Activated CD4-positive, CD25-positive, alpha-beta regulatory T cell (primary cell): ENCODE measurements at places on chromosomes 2 and 18.

- no peak for DNase-seq
These were observed 137.3 kb upstream of the GLI2 start for GRCh38 chr2:120598416-120598815.

DNA sequence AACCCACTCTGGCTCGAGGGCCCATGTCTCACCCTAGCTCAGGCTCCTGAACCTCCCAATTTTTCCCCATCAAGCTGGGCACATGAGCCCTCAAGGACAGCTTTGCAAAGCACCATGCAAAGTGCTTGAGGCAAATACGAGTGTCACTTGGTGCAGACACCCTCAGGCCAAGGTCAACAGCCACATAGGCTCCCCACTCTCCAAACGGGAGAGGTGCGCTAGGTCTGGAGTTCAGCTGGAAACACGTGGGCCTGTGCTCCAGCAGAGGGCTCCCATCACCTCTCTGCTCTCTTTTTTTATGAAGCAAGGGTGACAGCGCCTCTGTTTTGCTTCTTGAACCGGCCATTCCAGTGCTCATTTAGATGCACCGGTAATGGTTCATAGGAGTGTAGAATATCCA is 11.9 kb upstream of the ARHGAP25 start:
- no peak for DNase-seq

DNA sequence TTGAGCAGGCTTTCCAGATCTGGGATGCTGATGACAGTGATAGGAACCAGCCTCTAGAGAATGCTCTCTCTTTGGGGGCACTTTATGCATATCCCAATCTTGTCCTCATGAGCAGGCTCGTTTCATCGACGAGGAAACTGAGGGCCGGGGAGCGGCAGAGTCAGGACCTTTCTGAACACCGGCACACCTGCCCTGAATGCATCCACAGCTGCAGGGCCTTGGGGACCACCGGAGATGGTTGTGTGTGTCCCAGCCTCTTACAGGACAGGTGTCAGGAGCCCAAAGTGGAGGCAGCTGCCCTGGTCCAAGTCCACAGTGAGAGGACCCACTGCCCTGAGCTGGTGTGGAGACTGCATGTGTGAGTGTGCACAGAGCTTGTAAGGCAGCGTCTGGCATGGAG is 47.6 kb upstream of the FAHD2A start:
- DNase-seq: no peak

DNA sequence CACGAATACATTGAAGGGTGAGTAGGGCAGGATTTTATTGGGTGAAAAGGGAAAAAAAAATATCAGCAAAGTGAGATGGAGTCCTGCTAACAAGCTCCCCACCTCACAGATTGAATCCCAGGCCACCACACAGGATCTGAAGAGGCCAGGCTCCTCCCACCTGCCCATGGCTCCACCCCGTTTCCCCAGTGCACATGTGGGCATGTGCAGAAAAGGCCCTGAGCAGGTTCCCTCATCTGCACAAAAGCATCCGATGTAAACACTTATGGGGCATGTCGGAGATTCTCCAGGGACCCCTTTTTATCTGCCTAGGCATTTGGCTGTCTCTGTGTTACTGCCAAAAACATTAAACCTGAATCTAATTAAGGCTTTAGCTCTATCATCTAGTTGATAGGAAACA is 35.2 kb downstream of the SKA1 start:
- no peak for DNase-seq

DNA sequence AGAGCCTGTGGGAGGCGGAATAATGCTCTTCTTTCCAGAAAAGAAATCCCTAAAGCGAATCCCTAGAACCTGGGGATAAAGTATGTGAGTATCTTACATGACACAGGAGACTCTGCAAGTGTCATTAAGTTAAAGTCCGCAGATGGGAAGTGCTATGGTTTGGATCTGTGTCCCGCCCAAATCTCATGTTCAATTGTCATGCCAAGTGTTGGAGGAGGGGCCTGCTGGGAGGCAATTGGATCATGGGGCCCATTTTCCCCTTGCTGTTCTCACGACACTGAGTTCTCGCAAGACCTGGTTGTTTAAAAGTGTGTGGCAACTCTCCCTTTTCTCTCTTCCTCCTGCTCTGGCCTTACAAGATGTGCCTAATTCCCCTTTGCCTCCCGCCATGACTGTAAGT is 207.8 kb downstream of the MYT1L start:
- no peak for DNase-seq

GRCh38 chr2:145595296-145595695 is 1075.4 kb upstream of the ZEB2 start:
- DNase-seq: no peak

- no peak for DNase-seq
These were observed 13.3 kb downstream of the PLCD4 start for GRCh38 chr2:218621007-218621406.

DNA sequence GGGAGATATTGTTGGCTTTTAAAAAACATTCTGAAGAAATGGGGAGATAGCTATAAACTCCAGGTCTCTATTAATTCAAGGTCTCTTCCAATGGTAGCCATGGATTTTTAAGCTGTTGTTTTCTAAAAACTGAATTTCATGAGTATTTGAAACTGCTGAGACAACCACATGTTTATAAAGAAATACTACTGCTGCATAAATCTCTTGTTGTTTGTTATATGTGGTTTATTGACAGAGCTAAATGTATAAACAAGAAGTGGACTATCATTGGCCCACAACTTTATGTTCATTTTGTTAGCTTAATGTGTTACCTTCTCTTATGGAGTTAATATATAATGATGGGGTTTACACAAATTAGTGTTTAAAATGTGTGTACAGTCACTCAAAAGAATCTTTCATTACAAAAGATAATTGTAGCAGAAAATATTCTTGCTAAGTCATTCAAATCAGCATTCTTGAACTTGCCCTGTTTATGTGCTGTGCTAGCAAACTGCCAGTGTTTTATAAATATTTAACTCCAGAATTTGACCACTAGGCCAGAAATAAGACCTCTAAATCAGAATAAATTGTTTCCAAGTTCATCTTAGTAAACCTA is 242.1 kb downstream of the TMX3 start:
- no peak for DNase-seq

- peak; percentile 9 for DNase-seq
These were observed 36.7 kb downstream of the EMX1 start for GRCh38 chr2:72953976-72954375.

DNA sequence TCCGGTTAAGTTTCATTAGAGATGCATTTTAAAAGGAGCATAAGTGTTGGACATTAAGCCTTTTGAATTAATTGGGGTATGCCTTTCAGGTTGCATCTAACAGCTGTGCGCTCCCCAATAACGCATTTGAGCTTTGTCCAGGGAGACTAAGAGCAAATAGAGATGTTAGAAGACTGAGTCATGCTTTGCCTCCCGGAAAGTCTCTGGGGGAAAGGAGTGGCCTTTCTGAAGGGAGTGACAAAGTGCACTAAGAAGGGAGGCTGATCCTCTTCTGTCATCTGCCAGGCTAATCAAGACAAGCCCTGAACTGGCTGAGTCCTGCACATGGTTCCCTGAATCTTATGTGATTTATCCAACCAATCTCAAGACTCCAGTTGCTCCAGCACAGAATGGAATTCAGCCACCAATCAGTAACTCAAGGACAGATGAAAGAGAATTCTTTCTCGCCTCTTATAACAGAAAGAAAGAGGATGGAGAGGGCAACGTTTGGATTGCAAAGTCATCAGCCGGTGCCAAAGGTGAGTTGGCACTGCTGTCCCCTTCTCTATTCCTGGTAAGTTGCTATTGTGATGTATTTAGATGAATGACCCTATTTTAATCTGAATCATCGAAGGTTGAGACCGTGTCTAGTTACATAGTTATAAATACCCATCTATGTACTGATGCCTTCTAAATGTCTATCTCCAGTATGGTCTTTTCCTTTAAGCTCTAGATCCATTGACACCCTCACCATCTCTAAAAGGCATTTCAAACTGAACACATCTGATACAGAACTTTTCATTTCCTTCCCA is 12.1 kb downstream of the TTL start:
- DNase-seq: no peak

GRCh38 chr2:97722227-97722626 is 8.9 kb downstream of the ZAP70 start:
- no peak for DNase-seq

GRCh38 chr2:43223521-43224001 is 2.8 kb downstream of the ZFP36L2 start:
- no peak for DNase-seq

- DNase-seq: no peak
These were observed 48.8 kb downstream of the MCFD2 start for GRCh38 chr2:46866770-46867246.

GRCh38 chr2:42363413-42363812 is 2.4 kb upstream of the COX7A2L start:
- DNase-seq: no peak

- no peak for DNase-seq
These were observed 70.5 kb upstream of the TFCP2L1 start for GRCh38 chr2:121355488-121355887.

GRCh38 chr2:72920318-72921087 is 3.2 kb downstream of the EMX1 start:
- no peak for DNase-seq

- DNase-seq: no peak
These were observed 4.6 kb downstream of the LAMA3 start for GRCh38 chr18:23693846-23694245.

- no peak for DNase-seq
These were observed 20.1 kb downstream of the SLC66A3 start for GRCh38 chr2:11175293-11175795.

DNA sequence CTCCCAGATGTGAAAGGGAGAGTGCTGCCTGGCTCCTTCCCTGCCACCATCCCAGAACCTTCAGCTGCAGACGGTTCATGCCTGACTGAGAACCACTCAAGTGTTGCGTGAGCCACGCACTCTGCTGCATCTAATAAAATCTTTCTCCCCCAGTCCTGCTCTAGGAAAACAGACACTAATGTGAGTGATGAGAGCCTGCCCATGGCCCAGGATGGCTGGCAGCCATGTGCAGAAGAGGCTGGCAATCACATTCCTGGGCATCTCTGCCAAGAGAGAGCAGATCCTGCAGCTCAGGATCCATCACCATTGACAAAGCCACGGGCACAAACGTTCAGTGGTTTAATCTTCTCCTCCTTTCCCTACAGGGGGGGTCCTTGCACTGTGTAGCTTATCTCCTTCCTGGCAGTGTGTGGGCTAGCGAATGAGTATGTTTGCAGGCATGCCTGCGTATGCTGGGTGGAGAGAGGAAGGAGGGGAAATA is 477.5 kb downstream of the SLC4A3 start:
- no peak for DNase-seq

DNA sequence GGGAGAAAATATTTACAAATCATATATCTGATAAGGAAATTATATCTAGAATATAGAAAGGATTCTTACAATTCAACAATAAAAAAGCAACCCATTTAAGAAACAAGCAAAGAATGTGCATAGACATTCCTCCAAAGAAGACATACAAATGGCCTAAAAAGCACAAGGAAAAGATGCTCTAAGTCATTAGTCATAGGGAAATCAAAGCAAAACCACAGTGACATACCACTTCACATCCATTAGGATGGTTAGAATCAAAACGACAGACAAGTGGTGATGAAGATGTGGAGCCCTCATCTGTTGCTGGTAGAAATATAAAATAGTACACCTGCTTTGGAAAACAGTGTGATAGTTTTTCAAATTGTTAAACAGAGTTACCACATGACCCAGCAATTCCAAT is 48.2 kb downstream of the MAPRE2 start:
- DNase-seq: no peak

DNA sequence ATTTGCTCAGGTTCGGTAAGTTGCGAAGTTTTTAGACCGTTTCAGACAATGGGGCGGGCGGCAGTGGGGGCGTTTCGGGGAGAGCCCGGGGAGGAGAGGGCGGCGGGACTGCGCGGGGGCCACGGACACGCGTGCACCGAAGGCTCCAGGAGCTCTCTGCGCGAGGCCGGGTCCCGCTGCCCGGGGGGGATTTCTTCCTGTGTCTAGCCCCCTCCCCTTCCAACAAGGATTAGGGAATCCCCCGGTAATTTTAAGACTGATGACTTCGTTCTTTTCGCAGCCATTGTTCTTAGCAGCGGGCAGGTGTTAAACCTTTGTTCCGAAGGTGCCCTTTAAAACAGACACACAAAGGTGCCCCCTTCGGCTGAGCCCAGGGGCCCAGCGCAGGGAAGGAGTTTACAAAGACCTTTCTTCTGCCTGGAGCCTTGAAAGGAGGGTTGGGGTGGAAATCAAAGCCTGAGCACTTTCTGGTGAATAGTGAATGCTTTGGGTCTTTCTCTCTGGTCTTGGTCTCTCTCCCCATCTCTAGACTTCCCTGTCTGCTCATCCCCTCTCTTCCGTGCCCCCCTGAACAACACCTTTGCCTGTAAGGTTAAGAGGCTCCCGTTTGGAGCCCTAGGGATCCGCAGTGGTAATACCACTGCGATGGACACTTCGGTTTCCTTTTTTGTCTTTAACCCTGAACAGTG is 2.1 kb downstream of the TRIB2 start:
- DNase-seq: peak; percentile 10

DNA sequence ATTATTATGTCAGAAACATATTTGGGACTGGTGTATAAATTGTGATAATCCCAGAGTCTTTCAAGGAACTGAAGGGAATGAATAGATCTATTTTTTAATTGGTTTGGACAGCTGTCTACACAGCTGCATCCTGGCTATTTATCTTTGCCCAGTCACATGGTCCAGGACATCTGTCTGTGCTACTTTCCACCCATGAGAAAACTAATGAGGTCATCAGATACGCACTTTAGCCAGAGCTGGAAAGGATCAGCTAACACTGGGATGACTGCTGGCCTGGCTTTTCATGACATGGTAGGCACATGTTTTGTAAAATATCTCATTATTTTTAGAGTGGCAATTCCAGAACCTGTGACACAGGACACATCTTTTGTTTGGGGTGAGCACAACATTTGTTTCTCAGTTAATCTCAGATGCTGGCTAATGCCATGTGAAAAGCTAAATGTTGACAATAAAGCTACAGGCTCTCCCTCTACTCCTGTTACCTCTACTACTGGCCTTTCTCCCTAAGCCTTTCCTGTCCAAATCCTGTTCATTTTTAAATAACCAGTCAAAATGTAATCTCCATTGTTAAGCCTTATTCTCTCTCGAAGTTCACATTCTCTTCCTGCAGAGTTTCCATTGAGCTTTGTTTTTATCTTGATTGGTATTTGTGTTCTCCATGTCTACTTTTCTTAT is 500.7 kb downstream of the RIT2 start:
- DNase-seq: no peak

DNA sequence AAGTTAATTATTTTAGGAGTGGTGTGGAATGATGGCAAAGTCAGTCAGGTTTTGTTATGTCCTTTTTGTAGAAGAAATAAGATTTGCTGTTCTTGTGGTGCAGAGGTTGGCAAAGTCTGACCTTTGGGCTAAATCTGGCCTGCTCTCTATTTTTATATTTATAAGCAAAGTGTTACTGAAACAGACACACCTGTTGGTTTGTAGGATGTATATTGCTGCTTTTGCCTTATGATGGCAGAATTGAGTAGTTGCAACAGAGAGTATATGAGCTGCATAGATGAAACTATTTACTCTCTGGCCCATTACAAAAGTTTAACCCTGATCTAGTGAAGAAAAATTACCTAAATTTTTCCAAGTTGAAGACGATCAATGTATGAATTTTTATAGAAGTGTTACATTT is 34.1 kb upstream of the KCNJ13 start:
- no peak for DNase-seq

DNA sequence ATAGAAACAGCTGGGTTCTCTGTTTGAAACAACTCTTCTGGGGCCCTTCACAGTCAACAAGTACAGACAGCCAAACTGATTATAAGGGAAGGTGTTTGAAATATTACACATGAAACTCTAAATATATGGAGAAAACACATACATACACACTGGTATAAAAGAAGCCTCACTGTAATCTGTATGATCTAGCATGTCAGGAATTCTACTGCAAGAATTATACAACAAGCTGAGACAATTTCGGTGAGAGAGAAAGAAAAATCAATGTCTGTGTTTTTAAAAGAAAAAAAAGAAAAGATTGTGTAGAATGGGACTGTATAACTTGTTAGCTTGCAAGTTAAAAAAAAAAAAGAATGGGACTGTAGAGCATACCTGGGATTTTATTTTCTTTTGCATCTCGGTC is 26.3 kb downstream of the IRS1 start:
- DNase-seq: no peak
